ENCODE measurements at places on chromosomes 5 and 9.

- no peak for DNase-seq
Measured at GRCh38 chr5:143106174-143106573, 297.3 kb downstream of the NR3C1 start.

DNA sequence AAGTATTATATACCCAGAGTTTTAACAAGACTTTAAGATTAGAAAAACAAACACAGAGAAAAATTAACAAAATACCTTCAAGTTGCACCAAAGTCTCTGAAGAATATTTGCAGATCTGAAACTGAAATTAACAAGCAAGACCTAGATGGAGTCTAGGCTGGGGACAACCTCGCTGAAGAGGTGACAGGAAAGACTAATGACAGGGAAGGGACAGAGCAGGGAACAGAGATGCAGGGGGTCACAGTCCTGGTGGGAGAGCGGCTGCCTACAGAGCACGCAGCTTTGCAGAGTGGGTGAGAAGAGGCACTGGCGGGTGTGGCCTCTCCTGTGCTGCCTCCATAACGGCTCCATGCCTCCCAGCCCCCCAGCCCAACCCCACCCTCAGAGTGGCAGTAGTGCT is 13.5 kb downstream of the RETREG1 start:
- no peak for DNase-seq

DNA sequence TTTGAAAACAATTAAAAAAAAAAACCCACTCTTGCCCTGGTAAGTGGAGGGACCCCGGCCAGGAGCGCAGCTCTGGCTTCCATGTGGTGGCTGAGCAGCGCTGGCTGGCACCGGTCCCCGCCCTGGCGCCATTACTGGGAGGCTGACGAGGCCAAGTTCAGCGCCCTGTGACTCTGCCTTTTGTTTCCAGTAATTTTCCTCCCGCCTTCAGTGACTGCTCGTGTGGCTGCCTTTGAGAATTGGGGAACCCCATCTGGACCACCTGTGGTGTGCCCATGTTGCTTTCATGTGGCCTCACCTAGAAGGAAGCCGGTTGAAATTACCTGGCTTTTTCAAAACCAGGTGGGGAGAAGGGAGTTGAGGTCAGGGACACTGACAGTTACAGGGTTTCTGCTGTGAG is 136.1 kb downstream of the GAPVD1 start:
- DNase-seq, result no peak

- DNase-seq, result no peak
Measured at GRCh38 chr5:15013654-15014463, 142.3 kb upstream of the ANKH start.

DNA sequence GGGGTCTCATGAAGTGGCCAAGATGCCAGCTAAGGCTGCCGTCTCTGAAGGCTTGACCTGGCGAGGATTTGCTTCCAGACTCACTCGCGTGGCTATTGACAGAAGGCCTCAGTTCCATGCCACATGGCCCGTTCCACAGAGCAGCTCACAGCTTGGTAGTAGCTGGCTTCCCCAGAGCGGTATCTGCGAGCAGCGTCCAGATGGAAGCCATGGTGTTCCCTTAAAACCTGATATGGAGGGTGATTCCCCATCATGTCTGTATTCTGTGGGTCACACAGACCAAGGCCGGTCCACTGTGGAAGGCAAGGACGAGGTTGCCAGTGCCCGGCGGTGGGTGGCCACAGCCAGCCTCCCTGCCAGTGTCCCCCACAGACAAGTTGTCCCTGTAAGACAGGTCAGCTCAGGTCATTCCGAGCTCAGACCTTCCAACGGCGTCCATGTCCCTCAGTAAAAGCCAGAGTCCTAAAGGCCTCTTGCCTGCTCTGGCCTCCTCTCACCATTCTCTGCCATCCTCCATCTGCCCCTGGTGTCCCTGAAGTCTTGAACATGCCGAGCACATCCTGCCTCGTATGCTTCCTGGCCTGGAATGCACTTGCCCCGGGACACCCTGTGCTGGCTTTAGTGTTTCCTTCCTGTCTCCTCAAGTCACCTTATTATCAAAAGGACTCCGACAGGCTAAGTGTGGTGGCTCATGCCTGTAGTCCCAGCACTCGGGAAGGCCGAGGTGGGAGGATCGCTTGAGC is 61.3 kb upstream of the LRRTM2 start:
- no peak for DNase-seq

DNA sequence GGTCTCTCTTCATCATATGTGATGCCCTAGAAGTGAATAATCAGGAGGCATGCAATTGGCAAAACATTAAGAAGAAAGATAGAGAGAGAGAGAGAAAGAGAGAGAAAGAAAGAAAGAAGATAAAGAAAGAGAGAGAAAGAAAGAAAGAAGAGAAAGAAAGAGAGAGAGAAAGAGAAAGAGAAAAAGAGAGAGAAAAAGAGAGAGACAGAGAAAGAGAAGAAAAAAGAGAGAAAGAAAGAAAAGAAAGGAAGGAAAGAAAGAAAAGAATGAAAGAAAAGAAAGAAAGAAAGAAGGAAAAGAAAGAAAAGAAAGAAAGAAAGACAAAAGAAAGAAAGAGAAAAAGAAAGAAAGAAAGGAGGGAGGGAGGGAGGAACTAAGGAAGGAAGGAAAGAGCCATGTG is 318.9 kb downstream of the ICE1 start:
- DNase-seq, result no peak

DNA sequence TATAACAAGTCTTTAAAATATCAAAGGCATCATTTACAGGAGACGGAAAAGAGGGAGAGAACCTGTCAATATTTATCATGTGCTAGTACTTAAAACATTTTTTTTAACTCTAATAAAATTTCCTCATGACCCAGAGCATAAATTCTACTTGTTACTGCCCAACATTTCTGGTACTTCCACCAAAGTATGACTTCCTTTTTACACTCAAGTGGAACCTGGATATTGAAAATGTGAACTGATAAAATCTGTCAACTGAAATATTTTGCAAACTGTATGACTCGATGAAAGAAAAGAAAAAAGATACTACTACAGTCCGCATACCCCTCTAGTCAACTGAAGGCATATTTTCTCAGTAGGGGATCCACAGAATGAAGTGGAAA is 37.1 kb downstream of the FAM13B start:
- DNase-seq, result no peak

DNA sequence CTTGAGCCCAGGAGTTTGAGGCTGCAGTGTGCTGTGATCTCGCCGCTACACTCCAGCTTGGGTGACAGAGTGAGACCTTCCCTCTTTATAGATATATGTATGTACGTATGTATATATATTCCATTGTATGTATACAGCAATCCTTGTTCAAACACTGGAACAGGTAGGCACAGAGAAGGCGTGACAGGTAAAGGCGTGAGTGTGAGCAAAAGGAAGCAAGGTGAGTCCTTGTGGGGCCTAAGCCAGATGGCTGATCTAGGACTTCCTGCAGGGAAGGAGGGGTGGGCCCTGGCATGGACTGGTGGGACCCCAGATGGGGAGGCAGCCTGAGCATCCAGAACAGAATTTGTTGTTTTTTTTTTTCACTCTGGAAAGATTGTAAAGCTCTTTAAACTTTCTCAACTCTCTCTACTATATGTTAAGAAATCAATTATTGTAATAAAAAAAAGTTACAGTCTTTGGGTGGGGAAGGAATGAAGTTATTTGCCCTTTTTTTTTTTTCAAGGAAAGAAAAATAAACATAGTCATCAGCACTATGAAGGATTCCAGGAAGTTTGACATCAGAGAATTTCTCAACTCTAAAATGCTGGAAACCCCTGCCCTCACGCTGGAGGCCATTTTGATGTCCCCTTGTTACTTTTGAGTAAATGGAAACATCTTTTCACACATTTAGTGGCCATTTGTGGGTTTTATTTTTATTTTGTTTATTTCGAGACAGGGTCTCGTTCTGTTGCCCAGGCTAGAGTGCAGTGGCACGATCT is 38.9 kb upstream of the STXBP1 start:
- no peak for DNase-seq

DNA sequence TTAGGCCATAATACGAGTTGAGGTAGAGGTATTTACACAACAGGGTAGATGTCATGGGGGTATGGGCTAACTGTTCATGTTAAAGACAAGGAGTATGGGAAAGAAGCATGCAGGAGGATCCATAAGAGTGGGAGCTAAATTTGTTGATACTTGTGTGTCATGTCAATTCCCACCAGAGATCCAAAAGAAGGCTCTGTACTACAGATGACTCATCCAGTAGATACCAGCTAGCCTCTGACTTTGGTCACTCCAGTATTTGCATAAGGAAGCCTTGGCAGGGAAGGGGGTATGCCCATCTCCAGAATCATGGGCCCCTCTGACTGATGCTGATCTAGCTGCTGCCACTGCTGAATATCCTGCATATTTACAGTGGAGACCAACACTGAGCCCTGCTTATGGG is 743.7 kb upstream of the GRAMD2B start:
- no peak for DNase-seq

DNA sequence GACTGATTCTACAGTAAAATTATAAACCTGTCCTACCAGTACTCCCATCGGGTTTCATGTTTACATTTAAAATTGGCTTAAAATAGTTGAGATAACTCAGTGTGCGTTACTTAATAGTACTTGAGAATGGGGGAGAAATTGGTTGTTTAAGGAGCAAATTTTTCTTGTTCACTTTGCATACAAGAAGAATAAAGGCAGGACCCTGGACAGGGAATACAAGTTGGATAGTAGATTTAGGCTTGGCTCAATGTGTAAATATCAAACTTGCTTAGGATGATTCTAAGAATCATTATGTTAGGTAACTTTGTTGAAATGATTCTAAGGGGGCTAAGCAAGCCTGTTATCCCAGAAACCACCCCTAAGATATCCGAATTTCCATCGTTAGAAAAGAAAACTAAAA is 448.4 kb upstream of the TLE4 start:
- DNase-seq, result no peak

DNA sequence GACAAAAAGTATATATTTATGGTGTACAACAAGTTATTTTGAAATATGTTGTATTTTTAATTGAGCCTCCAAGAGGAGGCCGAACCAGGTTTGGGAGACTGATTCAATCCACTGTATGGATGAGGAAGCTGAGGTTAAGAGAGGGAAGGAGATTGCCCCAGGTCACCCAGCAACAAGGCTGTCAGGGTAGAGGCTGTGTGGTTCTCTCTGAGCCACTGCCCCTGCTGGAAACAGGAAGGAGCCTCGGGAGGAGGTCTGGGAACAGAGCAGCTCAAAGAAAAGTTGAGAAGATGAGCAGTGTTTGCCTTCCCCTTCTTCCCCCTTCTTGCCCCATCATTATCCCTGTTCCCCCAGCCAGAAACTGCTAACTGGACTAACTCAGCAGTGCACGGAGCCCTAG is 6.6 kb upstream of the FAT2 start:
- no peak for DNase-seq

DNA sequence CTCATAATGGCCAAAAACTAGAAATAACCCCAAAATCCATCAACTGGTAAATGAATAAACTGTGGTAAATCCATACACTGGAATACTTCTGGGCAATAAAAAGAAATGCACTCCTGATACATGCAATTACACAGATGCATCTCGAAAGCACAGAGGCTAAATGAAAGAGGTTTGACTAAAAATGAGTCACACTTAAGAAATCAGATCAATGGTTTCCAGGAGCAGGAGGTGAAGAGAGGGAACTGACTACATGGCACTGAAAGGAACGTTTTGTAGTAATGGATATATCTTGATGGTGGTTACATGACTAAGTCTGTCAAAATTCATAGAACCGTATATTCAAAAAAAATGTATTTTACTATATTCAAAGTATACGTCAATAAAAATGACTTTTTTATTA is 42.4 kb downstream of the STRBP start:
- no peak for DNase-seq

DNA sequence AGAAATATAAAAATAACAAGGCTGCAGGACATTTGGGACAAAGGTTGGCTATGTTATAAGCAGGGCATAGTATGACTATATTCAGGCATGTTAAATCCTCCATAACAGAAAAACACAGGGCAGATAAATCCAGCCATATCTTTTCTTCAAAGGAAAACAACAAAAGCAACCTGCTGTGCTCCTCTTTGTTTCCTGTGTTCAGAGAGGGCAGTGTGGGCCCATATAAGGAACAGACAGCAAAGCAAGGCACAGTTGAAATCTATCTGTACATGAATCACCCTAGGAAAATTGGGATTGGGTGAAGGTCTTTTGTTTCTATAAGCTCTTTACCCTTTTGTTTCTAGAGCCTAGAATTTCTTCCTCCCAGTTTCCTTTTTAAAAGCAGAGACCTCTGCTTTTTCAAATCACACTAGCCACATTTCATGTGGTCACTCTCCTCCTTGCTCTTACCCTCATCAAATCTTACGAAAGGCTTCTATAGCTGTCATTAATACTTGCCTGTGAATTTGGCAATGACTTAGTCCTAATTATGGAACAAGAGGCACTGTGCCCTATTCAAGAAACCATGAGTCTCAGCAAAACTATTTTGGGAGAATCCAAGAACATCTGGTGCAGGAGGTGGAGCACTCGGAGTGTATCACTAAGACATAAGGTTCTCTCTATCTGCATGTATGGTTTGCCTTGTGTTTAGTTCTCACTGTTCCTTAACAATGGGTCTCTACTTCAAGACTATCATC is 1.8 kb downstream of the GZMA start:
- no peak for DNase-seq

- DNase-seq, result no peak
Measured at GRCh38 chr9:134026981-134027380, 1.7 kb downstream of the BRD3OS start.
